DMS53 (cell line): ENCODE measurements at places on chromosomes 5 and 9.

GRCh38 chr9:77954013-77954665, 77.5 kb downstream of the GNAQ start:
- DNase-seq, result peak; percentile 38

DNA sequence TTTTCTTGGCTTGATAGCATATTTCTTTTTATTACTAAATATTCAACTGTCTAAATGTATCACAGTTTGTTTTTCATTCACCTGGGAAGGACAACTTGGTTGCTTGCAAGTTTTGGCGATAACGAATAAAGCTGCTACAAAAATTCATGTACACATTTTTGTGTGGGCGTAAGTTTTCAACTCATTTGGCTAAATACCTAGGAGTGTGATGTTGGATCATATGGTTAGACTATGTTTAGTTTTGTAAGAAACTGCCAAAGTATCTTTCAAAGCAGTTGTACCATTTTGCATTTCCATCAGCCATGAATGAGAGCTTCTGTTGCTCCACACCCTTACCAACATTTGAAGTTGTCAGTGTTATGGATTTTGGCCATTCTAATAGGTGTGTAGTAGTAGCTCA, 428.0 kb downstream of the ACTL7B start:
- DNase-seq, result no peak

DNA sequence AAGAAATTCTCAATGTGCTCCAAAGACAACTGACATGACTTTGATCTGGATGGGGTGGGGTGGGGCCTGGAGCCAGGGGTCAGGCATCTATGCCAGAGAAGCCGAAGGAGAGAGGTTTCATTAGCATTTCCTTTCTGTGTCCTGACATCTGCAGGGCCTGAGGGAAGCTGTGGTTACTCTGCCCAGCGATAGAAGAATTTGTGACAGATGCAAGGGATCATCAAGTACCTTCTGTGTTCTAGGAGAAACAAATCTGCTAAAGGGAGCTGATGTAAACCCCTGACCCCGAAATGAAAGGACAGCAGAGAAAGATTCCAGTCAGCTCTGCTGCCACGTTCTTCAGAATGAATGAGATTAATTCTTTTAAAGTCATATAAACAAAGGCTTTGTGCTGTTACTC, 335.7 kb downstream of the PRELID2 start:
- DNase-seq, result no peak

DNA sequence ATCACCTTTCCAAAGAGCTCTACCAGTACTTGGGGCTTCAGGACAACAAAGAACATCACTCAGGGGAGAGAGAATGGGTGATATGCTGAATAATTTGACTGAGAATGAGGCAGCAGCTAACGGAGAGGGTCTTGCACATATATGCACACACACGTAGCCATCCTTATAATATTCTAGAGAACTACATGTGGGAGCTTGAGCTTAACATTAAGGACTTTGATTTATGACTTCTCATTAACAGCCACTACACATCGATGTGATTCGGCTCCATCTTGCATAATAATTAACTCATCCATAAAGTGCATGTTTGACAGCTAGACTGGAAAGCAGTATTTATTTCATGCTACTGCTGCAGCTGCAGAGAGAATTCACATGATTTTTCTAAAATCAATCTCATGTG, 163.4 kb downstream of the RAB3C start:
- no peak for DNase-seq

GRCh38 chr5:79263290-79263689, 27.4 kb downstream of the JMY start:
- peak; percentile 29 for DNase-seq

DNA sequence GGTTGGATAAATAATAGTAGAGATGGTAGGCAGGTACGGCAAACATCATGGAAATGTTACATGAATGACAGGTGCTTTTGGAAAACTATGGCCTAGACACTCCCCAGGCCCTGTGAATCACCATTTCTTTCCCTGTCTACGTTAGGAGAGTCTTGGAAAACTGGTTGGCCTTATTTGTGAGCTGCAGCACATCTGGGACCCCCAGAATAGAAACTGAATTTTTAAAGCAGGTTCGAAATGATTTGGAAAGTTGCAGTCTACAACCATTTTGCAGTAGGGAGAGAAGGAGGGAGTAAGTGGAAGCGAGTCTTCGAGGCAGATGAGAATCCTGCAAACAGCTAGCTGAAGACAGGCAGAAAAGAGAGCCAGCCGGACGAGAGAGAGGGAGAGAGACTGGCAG, 13.0 kb downstream of the C1QTNF2 start:
- no peak for DNase-seq

DNA sequence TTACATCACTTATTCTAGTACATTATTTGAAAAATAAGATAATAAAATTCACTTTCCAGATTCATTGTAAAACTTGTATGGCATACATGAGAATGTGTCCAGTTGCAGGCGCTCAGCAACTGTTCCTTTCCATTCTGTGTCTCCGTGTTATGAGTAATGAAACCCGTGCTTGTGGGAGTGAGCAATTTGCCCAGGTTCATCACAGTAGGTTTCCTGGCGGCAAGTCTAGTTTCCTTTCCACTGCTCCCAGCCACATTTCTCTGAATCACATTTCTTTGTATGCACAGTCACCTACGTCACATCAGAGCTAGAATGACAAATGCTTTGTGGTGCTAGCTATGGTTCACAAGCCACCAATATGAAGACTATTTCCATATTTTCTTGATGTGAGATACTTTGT, 39.9 kb downstream of the MOCS2 start:
- no peak for DNase-seq

- DNase-seq, result peak; percentile 25
Measured at GRCh38 chr9:28781481-28781880, 1208.2 kb upstream of the C9orf72 start.

GRCh38 chr5:35963381-35963843, 25.0 kb upstream of the CAPSL start:
- peak; percentile 79 for DNase-seq

DNA sequence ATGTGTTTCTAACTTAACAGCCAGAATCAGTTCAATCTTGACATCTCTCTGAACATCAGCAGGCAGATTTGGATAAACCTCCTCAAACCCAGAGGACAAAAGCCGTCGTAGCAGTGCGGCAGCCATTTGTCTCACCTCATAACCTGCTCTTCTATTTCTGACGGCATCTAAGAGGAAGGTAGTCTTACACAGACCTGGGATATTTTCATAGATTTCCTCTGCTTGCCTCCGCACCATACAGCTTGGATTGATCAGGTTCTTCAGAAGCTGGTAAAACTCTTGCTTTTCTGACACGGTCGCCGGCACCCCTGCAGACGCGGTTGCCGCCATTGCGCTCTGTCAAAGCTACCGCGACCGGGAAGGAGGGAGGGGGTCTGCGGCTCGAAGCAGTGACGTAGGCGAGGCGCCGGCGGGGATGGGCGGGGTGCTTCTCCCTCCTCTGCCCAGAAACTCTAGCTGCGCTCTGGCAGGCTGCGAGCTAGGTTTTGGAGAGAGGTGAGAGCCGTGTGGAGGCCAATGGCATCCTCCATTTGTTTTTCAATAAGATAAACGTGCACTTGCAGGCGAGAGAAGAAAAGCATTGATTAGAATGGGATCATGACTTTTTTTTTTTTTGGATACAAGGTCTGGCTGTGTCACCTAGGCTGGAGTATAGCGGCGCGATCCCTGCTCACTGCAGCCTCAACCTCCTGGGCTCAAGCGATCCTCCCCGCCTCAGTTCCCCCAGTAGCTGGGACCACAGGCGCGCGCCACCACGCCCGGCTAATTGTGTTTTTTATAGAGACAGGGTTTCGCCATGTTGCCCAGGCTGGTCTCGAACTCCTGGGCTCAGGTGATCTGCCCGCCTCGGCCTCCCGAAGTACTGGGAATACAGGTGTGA, at the start of gene RANBP6:
Gene RANBP6 (minus strand): TSS at position 347 of the 880 bp plus-strand sequence. CDS start 17 bp downstream, at position 330.
- DNase-seq, result peak; percentile 92

- no peak for DNase-seq
Measured at GRCh38 chr5:61405511-61406295, 73.6 kb downstream of the ZSWIM6 start.

DNA sequence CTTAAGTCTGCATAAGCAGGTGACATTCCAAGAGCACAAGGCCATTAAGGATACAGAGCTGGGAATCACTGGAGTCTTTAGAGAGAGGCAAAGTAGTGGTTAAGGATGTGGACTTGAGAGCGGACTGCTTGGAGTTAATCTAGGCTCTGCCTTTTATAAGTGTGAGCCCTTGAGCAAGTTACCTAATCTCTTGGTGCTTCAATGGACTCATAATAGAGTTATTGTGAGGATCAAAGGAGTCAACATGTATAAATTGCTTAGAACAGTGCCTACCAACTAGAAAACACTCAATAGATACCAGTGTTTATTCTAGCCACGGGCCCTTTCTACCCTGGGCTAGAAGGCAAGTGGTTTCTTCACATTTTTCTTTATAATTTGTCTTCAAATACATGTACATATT, 819.4 kb downstream of the NR2F1-AS1 start:
- no peak for DNase-seq

- DNase-seq, result peak; percentile 80
Measured at GRCh38 chr9:120857902-120858301, 15.2 kb upstream of the PSMD5 start.

DNA sequence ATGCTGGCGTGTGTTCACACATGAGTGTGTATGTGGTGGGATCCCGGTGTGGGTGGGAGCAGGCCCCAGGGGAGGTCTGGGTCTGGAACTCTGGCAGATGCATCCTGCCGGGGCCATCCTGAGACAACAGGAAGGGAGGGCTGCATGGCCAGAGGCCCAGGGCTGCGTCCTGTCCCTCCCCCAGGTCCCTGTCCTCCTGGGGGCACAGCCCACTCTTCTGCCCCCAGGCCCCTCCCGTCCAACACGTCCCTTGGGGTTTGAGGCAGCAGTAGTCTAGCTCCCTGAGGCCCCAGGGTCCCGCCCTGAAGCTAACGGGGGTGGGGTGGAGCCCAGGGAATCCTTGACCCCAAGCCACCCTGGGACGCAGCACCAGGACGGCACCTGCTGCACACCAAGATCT, 16.6 kb downstream of the FLT4 start:
- DNase-seq, result no peak

- DNase-seq, result no peak
Measured at GRCh38 chr9:98656511-98656910, 52.2 kb downstream of the GABBR2 start.

DNA sequence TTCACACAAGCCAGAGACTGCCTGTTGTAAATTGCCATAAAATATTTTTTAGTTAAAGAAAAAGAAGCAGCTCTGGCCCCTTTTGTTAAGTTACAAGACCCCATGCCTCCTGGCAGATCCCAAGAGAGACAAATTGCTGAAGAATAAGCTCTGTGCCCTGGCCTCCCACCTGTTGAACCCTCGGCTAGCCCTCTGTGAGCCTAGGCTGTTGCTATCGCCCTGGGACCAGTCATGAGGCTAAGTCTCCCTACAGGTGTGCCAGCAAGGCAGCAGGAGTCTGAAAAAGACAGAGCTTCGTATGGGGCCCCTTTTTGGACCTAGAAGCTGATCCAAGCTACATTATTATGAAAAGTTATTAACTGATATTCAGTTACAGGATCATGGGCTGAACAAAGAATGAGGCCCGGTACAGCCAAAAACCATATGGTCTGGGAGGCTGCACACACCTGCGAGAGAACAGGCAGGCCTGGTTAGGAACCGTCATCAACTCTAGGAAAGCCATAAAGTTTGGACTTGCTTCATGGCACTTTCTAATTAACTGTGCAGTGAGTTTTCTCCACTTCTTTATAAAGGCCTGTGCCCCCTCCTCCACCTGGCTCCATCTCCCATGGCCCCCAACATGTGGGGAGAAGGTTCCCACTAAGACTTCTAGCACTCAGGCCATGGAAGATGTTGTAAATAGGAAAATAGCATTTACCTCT, 384.7 kb downstream of the ENC1 start:
- DNase-seq, result no peak

GRCh38 chr5:131413605-131414559, 150.0 kb downstream of the CDC42SE2 start:
- no peak for DNase-seq

DNA sequence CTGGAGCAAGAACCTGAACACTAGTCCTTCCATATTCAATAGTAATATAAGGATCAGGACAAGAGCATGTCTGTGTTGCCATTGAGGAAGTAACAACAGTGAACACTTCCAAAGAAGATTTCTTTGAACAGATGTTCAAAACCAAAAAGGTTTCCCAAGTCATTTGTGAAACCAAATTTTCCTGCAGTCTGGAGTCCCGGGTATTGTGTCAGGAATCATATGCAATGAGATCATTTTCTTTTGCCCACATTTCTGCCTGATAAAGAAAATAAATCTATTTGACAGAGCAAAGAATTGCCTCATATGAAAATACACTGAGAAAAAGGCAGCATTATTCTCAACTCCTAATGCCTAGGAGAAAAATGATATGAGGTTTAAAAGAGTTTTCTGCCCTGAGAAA, 151.7 kb downstream of the SNX18 start:
- DNase-seq, result no peak

DNA sequence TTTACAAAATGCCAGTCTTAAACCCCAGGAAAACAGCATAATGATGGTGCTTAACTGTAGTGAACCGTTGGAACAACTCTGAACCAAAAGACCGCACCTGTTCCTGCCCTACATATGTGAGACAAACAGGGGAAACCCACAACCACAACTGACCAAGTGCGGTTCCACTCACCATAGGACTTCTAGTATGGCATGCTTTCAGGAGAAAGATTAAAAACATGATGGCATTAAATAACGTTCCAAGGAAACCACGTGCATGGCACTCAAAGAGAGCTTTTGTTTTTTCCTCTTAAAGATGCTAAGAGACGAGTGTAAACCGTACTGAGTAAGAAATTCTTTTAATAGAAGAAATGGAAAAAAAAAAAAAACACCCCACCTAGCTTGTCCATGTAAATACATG, 119.8 kb downstream of the SSBP2 start:
- DNase-seq, result no peak

DNA sequence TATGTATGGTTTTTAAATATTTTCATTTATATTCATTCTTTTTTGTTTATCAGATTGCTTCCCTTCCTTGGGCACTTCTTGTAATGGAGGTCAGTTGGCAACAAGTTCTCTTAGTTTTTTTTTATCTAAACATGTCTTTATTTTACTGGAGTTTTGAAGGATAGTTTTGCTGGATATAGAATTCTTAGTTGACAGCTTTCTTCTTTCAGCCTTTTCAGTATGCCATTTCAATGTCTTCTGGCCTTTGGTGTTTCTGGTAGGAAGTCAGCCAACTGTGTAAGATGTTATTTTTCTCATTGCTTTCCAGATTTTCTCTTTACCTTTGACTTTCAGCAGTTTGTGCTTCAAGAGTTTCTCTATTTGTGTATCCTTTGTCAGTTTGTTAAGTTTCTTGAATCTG, 14.2 kb downstream of the SLC12A2 start:
- peak; percentile 7 for DNase-seq

DNA sequence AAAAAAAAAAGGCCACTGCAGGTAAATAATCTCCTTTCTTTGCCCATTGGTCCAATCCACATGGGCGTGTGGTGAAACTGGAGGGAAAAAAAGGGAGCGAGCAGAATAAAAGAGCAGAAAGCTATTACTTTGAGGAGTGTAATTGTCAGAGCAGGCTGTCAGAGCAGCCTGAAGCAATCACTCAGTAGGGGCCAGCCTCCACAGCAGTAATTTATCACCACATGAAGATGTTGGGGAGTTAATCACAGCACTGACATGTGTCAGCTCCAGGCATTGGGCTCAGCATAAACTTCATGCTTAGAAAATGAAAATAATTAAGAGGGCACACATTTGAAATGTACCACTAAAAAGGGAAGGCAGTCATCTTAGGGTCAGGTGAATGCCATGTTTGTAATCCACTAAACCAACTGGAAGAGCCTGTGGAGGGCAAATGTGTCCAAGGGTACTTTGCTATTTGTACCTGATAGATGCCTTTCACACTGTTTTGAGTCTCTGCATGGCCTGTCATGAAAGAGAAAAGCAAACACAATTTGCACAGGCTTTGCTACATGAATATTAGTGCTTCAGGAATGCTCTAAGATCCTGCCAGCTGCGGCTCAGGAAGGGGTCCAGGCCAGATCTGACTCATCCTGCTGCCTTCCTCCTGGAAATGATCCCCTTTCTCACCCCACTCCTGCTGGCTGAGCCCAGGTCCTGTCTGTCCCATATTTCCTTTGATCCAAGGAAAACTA, 2.9 kb upstream of the PTGER4 start:
- peak; percentile 73 for DNase-seq
